ENCODE measurements at places on chromosomes 11 and 22.

DNA sequence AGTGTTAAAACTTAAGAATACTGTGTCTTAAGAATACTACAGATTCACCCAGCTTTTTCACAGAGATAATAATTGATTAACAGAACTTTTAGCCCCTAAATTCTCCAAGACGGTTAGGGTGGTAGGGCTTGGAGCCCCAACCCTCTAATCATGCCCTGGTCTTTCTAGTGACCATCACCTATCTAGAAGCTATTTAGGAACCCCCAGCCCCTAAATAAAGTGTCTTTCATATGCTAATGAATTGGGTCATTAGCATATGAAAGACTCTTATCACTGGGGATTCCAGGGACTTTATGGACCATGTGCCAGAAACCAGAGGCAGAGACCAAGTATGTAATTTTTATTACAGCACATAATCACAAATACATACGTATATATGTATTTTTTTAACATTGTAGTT is 999.7 kb upstream of the RAG2 start:
- no peak for DNase-seq

- DNase-seq = no peak
These were observed 18.6 kb downstream of the ARHGEF12 start for GRCh38 chr11:120354779-120355178.

GRCh38 chr11:64065712-64066111 is 30.0 kb downstream of the FLRT1 start:
- DNase-seq = no peak

- no peak for DNase-seq
These were observed 16.6 kb downstream of the TRIM29 start for GRCh38 chr11:120121336-120121735.

GRCh38 chr11:120199613-120200012 is 11.2 kb upstream of the OAF start:
- no peak for DNase-seq

DNA sequence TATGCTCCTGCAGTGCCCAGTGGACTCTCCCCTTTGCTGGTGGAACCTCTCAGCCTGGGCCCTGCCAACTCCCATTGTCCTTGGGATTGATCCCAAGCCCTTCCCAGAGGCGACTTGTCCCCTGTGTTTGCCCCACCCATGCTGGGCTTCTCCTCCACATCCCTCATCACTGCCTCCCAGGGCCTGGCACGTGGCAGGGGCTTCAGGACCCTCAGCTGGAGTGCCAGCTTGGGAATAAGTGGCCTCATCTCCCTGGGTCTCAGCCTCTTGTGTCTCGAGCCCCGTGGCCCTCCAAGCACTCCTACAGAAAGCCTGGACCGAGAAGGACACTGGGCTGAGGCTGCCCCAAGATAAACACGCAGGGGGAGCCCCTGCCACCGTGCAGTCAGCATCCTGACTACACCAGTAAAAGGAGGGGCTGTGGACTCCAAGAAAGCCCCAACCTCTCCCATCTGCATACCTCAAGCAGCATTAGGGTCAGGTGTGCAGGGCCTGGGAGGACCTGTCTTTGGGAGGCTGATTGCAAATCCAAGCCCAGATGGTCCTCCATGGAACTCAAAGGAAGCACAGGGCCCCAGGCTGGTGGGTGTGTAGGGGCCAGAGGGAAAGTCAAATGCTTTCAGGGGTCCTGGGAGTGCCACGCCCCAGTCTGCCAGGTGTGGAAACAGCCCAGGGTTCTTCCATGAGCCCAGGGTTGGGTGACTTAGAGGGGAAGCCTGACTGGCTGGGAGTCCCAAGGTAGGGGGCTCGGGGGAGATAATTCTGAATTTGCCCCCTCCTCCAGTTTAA is 9.5 kb upstream of the GNAZ start:
- no peak for DNase-seq

- no peak for DNase-seq
These were observed 51.6 kb downstream of the TBC1D22A start for GRCh38 chr22:46813816-46814597.

- DNase-seq = no peak
These were observed 175.2 kb downstream of the MAML2 start for GRCh38 chr11:96167787-96168186.

GRCh38 chr11:74086242-74086884 is 77.5 kb upstream of the UCP3 start:
- DNase-seq = no peak

GRCh38 chr22:26570864-26571525 is 18.9 kb downstream of the TPST2 start:
- DNase-seq = no peak

DNA sequence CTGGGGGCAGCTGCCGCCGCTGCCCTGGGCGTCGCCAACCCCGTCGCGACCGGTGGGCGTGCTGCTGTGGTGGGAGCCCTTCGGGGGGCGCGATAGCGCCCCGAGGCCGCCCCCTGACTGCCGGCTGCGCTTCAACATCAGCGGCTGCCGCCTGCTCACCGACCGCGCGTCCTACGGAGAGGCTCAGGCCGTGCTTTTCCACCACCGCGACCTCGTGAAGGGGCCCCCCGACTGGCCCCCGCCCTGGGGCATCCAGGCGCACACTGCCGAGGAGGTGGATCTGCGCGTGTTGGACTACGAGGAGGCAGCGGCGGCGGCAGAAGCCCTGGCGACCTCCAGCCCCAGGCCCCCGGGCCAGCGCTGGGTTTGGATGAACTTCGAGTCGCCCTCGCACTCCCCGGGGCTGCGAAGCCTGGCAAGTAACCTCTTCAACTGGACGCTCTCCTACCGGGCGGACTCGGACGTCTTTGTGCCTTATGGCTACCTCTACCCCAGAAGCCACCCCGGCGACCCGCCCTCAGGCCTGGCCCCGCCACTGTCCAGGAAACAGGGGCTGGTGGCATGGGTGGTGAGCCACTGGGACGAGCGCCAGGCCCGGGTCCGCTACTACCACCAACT is 1.0 kb downstream of the FUT4 start:
- DNase-seq = no peak

DNA sequence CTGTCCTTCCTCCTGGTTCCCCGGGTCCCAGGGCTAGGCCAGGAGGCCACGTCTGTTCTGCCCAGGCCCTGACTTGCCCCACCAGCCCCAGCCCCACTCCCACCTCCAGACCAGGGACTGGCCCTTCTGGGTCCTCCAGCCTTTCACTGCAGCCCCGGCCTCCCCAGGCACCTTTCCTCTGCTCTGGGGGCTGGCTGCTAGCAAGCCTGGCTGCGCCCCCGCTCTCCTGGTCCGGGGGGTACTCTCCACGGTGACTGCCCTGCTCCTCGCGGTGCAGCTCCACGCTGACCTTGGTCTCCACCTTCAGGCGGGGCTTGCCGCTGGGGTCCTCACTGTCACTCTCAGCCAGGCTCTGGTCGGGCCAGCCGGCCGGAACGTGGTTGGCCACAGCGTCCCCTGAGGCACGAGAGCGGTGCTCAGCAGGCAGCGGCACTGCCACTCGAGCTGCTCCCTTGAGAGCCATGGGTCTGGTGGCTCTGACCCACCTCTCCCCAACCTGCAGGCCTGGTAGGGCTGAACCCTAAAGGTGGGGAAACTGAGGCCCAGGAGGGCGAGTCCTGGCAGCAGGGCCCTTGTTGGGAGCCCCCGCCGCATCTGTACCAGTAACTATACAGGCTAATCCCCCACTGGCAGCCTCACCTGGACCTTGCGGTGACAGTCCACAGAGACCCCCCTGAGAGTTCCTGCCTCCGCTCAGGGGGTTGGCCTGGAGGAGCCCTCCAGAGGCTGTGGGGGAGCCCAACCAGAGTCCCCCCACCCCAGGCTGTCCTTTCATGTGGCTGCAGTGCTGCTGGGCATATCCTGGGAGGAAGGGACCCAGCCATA is 29.0 kb downstream of the TRMU start:
- no peak for DNase-seq

DNA sequence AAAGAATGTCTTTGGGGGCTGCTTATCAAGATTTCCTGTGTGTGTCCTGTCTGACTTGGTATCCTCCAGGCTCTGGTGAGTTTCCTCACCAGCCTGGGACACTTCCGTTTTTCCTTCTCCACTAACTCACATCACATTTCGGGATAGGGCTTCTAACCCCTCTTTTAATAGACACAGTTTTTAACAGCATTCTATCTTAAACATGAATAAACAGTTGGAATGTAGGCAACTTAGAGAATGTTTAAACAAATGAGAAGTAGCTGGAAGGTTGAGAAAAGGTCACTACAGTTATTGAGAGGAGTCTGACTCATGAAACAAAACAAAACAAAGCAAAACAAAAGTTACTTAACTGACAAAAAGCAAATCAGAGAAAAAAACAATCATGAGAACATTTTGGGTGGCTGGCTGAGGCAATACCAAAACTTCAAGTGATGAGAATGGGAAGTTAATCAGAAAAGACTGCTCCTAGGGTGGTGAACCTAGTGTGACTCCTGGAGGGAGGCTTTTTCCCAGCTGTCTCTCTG is 64.7 kb upstream of the CTSC start:
- no peak for DNase-seq

- DNase-seq = no peak
These were observed 2.2 kb downstream of the TUT1 start for GRCh38 chr11:62588966-62589637.

DNA sequence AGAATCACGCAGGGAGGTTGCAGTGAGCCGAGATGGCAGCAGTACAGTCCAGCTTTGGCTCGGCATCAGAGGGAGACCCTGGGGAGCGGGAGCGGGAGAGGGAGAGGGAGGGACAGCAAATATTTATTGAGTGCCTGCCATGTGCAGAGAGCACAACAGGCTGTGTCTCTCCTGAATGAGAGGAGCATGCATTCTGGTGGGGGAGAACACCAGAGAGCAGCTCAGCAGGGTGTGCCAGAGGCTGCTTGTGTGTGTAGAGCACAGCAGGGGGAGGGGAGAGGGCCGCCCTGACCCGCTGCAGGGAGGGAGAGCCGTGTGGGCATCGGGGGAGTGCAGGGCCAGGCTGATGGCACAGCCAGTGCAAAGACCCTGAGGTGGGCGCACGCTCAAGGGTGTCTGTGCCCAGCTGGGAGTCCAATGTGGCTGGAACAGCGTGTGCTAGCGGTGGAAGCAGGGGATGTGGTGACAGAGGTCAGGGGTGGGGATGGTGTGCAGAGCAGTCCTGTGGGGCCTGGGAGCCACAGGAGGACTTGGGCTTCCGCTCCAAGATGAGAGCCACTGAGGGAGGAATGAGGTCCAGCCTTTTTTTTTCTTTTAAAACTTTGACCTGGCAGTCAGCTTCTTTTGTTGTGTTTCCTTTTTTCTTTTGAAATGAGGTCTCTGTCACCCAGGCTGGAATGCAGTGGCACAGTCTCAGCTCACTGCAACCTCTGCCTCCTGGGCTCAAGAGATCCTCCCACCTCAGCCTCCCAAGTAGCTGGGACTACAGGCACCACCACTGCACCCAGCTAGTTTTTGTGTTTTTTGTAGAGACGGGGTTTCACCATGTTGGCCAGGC is 12.0 kb downstream of the PPIL2 start:
- DNase-seq = no peak

DNA sequence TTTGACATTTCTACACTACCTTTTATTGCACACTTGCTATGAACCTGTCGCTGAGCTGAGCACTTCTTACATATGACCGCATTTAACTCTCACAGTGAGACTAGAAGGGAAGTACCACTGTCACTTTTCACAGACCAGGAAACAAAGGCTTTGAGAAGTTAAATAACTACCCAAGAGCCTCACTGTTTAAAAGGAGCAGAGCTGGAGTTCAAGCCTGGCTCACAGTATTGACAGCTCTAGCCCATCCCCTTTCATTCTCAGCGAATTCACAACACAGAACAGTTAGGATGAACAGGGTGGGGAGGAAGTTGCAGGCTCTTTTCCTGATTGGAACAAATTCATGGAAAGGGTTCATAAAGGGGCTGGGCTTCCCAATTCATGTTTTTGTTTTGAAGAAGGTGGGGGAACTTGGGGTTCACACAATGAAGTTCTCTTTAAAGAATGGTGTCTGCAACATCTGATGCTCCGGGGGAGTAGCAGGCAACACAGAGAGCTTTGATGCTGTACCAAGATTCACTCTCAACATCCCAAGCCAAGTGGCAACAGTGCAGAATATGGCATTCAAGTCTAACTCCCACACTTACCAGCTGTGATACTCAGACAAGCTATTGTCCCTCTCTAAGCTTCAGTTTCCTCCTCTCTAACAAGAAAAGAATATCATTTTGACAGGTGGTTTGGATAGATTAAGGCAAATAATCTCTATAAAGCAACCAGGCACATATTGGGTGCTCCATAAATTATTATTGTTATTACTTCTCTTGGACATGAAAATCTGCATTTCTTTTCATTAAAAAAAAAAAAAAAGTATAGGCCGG is 17.2 kb downstream of the SCGB1A1 start:
- no peak for DNase-seq

DNA sequence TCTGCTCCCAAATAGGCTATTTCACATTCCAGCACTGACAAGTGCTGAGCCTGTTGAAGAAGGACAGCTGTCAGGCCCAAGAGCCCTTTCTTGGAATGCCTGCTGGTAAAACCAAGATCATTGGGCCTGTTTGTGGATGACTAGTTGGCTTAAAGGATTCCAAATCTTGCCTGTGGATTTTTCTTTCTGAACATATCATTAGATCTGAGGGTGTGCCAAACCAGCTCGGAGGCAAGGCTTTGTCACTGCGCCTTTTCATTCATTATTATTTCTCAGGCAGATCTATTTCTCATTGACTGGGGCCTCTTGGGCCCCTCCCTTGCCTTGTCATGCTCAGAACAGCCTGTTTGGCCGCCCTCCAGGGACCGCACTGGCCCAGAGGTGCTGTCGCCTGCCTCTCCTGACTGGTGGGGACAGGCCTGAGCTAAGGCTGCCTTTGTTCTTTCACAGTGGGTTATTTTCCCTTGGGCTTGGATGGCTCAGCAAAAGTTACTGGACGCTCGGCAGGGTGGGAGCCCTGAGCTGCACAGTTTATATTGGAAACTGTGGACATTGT is 222.7 kb upstream of the SESN3 start:
- DNase-seq = no peak

DNA sequence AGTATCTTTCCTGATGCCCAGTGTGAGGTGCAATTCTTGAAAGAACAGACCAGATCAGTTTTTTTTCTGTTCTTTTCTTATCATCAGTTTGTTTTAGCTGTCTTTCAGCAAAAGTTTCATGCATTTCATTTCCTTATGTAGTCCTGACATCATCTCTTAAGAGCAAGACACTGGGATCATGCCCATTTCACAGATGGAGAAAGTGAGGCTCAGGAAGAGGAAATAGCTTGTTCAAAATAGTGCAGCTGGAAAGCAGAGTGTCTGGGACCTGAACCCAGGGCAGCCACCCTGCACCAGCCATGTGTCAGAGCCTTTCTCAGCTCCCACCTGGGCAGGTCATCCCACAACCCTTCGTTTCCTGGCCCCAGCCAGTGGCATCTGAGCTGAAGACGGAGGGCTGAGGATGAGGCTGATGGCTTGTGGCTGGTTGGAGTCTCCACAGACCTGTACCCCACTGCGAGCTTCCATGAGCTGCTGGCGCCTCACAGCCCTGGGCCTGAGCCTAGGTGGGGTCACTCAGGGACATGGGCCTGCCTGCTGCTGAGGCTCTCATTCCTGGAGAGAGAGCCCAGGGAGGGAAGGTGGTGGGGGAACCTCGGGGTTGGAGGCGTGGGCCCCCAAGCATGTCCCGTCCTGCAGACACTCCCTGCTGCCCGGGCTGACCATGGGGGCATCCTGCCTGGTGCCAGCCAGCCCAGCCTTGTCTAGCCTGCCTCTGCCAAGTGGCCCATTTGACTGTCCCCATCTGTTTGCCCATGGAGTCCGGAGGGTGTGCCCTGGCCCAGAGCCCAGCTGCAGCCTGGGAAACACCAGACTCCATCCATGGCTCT is 61.8 kb downstream of the SMIM38 start:
- DNase-seq = no peak

GRCh38 chr11:2089536-2090165 is 49.5 kb downstream of the IGF2 start:
- no peak for DNase-seq
